ENCODE measurements at places on chromosomes 16 and 17.
A peak's percentile ranks its signal among the peaks of the same experiment; 100 is the strongest.

DNA sequence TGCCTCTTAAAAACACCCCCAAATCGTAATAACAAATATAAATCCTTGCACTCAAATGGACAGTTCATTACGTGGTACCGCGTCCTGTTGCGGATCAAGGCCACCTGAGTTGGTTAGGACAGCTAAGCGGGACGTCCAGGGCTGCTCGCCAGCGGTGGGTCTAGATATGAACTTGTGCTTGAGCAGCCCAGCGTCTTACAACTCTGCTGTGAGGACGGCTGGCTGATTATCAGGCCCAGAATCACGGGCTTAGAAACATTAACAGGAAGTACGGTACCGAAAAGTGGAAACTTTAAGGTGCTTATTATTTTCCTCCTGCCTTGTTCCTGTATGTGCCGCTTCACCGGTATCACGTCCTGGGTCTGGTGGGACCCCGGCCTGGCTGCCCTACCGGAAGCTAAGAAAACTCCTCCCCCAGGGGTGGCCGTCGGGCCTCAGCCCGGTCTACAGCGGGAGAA is 832 bp upstream of the SRRM2 start:
- DNase-seq = no peak

DNA sequence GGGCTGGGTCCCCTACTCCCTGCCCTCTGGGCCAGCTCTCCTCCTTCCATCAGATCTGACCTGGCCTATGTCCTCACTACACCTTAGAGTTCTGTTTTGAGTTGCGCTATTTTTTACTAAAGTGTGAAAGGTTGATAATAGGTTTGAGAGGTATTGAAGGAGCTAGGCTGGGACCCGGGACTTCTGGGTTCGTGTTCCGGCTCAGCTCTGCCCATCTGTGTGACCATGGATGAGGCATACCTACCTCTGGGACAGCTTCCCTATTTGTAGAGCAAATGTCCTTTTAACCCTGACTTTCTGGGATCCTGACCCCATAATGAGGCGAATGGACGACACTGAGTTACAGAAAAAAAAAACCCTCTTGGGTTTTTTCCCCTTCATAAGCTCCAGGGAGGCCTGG is 36.0 kb downstream of the IL21R start:
- no peak for DNase-seq

DNA sequence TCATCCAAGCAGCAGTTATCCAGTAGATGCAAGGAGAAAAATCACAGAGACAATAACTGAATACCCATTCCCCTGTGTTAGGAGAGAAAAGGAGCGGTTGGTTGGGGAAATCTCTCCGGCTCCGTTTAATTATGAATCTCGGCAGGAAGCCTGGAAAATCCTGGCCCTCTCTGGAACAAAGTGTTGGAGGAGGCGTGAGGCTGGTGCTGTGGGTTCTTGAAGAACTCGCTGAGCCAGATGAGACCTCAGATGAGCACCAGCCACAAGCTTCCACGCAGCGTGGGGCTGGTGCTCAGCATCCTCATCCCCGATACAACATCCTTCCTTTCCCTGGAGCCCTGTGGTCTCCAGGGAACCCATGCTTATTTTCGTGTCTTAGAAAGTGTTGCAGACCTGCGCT is 39.7 kb downstream of the CACNG4 start:
- no peak for DNase-seq

DNA sequence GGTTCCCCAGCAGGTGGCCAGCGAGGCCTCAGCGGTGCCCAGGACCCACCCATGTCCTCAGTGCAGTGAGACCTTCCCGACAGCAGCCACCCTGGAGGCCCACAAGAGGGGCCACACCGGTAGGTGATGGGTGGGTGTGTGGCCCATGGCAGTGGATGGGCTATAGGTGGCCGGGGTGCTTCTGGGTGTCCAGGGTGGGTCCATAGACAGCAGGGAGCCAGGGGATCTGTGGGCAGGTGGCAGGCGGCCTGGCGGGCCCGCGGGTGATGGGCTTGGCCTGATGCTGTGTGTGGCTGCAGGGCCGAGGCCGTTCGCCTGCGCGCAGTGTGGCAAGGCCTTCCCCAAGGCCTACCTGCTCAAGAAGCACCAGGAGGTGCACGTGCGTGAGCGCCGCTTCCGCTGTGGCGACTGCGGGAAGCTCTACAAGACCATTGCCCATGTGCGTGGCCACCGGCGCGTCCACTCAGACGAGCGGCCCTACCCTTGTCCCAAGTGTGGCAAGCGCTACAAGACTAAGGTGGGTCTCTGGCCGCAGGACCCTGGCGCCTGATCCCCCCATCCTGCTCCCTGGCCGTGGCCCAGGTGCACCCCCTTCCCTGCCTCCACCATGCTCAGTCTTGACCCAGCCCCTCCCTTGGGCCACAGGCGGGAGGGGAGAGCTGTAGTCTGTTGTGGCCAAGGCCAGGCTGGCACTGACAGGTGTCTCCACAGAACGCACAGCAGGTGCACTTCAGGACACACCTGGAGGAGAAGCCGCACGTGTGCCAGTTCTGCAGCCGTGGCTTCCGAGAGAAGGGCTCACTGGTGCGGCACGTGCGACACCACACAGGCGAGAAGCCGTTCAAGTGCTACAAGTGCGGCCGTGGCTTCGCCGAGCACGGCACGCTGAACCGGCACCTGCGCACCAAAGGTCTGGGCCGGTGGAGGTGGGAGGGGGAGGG is 2.1 kb upstream of the DNASE1L2 start:
- no peak for DNase-seq

- DNase-seq = no peak
Observed at GRCh38 chr16:57617604-57618111, 10.8 kb upstream of the ADGRG1 start.

- DNase-seq = no peak
Observed at GRCh38 chr17:31882571-31882970, 18.9 kb downstream of the UTP6 start.

- no peak for DNase-seq
Observed at GRCh38 chr16:31532896-31533295, 5.2 kb downstream of the AHSP start.

- no peak for DNase-seq
Observed at GRCh38 chr17:81527591-81528383, at the start of gene FSCN2. FSCN2 (plus strand) TSS chr17:81528377; CDS start chr17:81528532, 155 bp downstream.

- no peak for DNase-seq
Observed at GRCh38 chr17:44197980-44198720, 1.5 kb downstream of the ATXN7L3 start.

GRCh38 chr17:41905172-41905571 is 13.6 kb downstream of the ACLY start:
- no peak for DNase-seq

GRCh38 chr17:16929035-16929680 is 42.8 kb downstream of the TNFRSF13B start:
- DNase-seq = no peak

DNA sequence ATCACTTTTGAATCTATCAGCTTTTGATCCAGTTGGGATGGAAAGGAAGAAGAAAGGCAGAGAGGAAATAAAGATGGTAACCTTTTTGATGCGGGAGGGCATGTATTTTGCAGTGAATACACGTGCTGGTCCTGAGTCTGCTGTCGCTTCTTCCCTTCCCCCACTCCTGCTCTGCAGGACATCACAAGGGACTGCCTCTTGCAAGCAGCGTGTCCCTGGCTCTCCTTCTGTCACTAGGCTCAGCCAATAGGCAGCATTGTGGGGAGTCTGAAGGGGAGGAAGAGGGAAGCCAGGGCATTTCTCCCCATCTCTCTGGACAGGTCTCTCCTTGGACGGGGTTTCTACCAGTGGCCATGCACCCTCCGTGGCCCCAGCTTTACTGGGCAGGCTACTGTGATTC is 15.7 kb upstream of the WFDC1 start:
- DNase-seq = no peak

- DNase-seq = no peak
Observed at GRCh38 chr17:752620-753219, 656 bp upstream of the GEMIN4 start.

GRCh38 chr17:45432405-45433158 is at the start of gene ARHGAP27:
ARHGAP27 (minus strand) TSS chr17:45432870; CDS start chr17:45430279, 2,591 bp downstream.
- DNase-seq = no peak

DNA sequence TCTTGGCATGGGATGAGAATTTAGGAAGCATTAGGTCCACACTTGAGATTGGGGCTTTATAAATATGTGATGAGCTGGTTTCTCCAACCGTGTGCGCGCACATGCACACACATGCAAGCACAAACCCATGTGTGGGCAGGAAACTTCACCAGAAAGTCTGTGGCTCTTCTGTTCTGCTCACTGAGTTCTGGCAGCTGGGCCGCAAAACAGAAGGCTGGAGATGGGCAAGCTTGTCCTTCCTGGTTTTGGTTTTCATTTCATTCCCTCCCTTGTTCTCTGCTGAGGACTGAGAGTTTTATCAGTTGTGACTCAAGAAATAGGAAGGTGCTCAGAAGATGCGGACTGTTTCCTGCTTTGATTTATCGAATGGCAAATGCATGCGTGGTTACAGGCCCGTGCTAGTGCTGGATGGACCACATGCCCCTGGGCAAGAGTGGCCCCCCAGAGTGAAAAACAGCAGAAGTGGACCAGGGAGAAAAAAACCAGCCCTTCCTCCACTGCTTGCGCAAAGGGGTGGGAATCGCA is 14.1 kb downstream of the MAP3K14 start:
- no peak for DNase-seq

DNA sequence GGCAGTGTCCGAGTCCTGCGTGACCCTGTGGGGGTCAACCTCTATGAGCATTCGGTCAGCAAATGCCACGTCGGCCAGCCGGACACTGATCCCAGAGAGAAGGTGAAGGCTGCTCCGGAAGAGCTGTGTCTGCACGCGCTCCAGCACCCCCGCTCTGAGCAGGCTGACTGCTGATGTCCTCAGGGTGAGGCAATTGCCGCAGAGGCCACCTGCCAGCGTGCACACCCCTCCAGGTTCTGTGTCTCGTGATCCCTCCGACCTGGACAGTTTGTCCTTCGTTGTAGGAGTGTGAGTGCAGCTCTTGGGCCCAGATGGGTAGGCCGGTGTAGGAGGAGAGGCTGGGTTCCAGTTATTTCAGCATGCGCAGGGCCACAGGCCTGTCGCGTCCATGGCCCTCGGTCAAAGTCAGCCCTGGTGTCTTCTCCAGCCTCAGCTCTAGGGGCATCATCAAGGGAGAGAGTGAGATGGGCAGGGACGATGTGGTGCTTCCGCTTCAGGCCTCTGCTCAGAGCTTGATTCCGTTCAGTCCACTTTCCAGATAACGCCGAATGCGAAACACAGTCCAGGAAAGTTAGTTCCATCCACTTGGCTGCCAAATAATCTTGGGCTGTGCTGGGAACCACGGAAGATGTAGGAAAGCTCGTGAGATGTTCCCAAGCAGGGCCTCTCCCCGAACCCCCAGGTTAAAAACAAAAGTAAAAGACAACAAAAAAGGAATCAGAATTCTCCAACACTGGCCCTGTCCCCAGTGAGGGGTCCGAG is 15.1 kb upstream of the NCBP3 start:
- no peak for DNase-seq

GRCh38 chr16:49856672-49857330 is 889 bp upstream of the ZNF423 start:
- peak; percentile 98 for DNase-seq

DNA sequence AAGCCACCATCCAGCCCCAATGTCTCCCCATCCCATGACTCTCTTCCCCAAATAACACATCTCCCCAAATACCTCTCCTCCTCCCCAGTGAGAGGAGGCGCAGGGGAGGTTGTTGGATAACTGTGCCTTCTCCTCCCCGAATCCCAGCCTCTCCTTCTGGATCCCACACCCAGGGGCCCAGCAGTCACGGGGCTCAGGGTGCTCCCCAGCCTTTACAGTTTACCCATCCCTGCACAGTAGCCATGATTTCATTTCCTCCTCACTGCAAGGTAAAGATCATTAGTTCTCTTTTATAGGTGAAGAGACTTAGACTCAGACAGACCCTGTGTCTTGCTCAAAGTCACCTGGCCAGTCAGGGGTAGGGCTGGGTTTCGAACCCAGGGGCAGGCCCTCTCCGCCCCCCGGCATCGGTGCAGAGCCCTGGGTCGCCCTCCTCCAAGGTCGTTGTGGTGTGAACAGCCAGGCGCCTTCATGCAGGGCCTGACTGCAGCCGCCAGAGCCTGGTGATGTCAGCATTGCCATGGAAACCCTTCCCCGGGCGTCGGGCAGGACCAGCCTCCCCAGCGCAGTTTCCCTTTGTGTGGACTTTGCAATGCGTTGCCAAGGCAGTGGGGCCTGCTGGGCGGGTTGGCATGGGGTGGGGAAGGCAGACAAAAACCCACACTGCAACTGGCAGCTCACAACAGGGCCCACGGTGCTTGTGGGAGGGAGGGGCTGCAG is 53.3 kb upstream of the TOB1 start:
- no peak for DNase-seq

DNA sequence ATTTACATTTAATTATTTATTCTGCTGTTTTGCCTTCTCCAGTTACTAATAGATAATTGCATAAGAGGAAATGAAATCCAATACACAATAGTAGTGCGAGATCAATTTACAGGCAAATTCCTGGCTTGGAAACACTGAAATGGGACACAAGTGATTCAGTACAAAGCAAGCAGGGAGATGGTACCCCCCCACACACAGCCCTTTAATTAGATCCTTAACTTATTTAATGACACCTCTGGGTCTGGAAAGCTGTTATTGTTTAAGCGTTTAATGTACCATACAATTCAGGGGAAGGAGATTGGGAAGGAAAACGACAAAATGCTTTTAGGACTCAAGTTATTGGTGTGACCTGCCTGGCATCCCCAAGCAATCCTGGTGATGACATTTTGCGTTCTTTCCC is 318.2 kb downstream of the NPIPA8 start:
- no peak for DNase-seq

DNA sequence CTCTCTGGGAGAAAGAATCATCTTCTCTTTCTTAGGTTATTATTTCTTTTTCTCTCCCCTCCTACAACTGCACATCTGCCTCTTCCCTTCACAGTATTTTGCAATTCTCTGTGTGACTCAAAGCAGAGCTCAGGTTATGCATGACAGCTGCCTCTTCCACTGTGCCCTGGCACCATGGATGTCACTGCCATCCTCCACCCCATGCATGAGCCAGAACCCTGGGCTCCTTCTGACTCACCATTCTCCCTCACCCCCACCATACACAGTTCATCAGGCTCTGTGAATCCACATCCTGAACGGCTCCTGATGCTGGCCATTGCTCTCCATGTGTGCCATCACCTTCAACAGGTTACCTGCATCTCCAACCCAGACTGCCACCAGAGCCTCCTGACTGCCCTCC is 23.9 kb downstream of the CA10 start:
- DNase-seq = no peak

DNA sequence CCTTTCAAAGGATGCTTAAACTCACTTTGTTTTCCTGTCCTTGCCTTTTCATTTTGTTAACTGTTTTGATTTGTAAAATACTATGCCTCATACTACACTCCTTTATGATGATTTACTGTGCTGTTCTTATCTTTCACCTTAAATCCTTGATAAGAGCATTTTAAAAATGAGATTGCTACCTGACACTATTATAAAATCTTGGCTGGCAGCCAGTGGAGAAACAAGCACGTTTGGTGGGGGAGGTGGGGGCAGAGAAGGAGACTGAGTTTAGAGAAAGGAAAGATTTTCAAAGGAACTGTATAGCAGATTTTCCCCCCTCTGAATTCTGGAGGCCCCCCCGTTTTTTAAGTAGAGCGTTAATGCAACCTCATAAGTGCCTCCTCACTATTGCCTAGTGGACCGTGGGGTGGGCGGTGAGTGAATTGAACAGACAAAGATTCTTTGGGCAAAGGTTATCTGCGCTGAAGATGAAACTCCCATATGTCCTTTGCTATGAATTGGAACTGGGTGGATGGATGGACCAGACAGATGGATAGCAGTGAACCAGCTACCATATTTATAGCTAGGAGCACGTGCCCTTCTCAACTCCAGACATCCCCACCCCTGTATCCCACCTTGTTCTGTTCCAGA is 200.2 kb downstream of the CCDC182 start:
- DNase-seq = no peak

Data from 8988T (cell line).